ENCODE measurements at places on chromosomes 5 and 9.

- no peak for DNase-seq
Measured at GRCh38 chr5:19802686-19803085, 185.3 kb downstream of the CDH18 start.

GRCh38 chr9:79221084-79221483 is 350.7 kb upstream of the TLE4 start:
- no peak for DNase-seq

- DNase-seq, result peak; percentile 88
Measured at GRCh38 chr9:137077010-137077747, at the start of gene UAP1L1. Gene UAP1L1 (plus strand): TSS chr9:137077517. CDS start chr9:137077533, 16 bp downstream.

- DNase-seq, result no peak
Measured at GRCh38 chr5:38524022-38524421, 32.4 kb downstream of the LIFR start.

GRCh38 chr5:114208120-114208519 is 153.8 kb upstream of the KCNN2 start:
- no peak for DNase-seq

GRCh38 chr5:159883522-159883950 is 32.7 kb upstream of the ADRA1B start:
- no peak for DNase-seq

Data from GM10248 (cell line).